ENCODE measurements at places on chromosomes 3 and 15.
A peak's percentile ranks its signal among the peaks of the same experiment; 100 is the strongest.

DNA sequence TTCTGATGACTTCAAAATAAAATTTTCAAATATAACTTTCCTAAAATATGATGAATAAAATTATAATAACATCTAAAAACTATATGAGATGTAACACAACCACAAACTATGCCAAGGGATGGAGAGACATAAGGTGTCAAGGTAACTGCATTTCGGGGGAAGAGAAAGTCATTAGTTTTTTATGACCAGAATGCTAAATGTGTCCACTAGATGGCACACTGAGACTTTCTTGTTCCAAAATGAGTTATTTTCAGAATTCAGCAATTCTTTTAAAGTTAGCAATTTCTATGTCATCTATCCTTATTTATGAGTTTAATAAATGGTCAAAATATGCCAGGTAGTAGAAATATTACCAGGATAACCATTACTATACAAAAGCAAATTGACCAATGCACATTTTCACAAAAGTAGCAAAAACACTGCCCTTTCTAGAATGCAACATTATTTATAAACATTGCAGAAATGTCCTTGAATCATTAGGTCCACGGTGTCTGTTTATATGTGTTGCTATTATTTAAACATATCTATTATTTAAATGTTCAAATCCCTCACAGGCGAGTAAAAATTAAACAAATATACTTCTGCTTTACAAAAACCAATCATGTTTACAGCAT is 374.2 kb downstream of the PLCL2 start:
- no peak for DNase-seq

GRCh38 chr15:31489801-31490646 is 163.4 kb downstream of the KLF13 start:
- no peak for DNase-seq

- no peak for DNase-seq
These were observed 43.9 kb downstream of the BHLHE40 start for GRCh38 chr3:5022966-5023776.

- no peak for DNase-seq
These were observed 15.4 kb downstream of the LRIG1 start for GRCh38 chr3:66485291-66485968.

GRCh38 chr3:155495387-155495786 is 201.9 kb upstream of the STRIT1 start:
- no peak for DNase-seq

GRCh38 chr15:92069308-92070250 is 216.1 kb downstream of the SLCO3A1 start:
- DNase-seq: no peak

DNA sequence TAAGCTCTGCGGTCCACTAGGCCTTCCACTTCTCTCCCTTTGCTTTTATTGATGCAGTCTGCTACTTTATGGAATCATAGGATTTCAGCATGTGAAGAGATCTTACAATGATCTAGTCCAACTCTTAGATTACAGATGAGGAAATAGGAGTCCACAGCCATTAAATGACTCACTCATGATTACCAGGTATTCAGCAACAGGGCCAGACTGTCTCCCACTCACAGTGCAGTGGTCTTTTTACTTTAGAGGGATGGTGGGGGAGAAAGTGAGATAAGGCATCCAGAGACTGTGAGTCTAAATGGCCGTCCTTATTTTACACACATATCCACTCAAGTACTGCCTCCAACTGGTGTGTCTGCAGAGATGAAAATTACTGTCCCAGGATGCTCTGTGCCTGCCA is 88.5 kb upstream of the SKOR1 start:
- no peak for DNase-seq

GRCh38 chr3:70984776-70985482 is 598.6 kb downstream of the FOXP1 start:
- no peak for DNase-seq

- DNase-seq: peak; percentile 70
These were observed 542 bp downstream of the INKA1 start for GRCh38 chr3:49803465-49804140.

- no peak for DNase-seq
These were observed 251.3 kb upstream of the HES1 start for GRCh38 chr3:193884652-193885051.

DNA sequence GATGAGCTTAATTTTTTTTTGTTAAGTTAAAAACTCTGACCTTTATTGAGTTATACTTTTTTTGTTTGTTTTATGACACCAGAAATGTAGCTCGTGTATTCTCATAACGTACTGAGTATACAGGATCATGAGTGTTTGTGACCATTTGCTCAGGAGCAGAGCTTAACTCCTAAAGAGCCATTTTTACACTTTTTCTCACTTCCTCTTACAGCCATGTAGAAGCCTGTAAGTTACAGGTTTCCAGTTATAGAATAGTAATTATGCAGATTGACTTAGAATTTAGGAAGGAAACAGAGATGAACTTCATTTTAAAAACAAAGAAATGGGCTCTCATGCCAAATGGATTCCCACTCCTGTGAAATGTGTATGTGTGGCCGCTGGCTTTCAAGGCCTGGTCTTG is 151.7 kb downstream of the MCTP2 start:
- DNase-seq: no peak

DNA sequence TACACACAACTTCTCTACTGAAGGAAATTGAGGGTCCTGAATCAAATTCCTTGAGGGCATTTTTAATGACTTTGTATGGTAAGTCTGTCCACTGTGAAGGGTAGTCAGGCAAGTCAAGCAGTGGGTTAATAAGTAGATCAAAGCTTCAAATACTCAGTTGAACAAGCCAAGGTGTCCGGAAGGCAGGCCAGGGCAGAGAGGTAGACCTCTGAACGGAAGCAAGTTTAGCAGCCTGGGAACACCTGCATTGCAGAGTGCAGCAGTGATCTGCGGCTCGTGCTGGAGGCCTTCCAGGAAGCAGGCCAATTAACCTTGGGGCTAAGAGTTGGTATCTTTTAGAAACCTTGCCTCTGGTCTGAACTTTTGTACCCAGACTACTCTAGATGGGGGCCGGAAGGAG is 143.8 kb downstream of the LRTM1 start:
- DNase-seq: no peak

DNA sequence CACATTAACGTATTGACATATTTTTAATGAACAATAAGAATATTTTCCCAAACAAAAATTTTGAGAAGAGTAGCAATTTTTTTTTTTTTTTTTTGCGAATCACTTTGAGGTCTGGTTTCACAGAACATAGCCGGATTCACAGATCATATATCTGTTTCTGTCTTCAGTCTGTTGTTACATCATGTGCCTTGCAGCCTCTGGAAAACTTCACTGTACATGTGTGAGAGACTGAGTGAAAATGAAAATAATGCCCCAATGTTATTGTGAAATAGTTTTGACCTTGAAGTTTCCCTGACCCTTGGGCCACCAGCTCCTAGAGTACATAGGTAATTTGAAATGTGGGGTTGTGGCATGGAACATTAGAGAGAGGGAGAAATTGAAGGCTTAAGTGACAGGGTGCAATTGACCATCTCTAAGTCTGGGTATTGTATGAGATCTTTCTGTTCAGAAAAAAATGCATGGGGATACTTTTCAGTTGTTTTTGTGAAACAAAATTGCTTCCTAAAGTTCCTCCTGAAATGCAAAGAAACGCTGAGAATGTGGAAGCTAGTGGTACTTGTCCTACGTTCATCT is 14.0 kb downstream of the ITPR1 start:
- no peak for DNase-seq

- DNase-seq: peak; percentile 19
These were observed 618.3 kb upstream of the AGTR1 start for GRCh38 chr3:148079370-148079769.

Data from glutamatergic neuron (in vitro differentiated cells).